ENCODE measurements at places on chromosomes 2 and 18.

DNA sequence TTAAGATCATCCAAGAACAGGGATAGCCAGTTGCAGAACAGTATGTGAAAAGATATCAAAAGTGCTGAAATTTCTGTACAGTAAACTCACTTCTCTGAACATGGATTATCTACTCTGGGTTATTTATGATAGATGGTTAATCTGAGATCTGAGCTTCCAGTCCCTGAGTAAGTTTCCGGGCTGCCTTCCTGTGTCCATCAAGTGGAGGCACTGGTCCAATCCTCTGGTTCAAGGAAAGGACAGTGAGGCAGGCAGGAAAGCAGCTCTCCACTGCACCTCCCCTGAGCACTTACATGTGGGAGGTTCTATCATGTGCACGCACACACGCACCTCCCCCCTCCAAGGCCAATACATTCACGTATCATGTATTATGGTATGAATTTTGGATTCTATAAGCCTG is 32.5 kb downstream of the GPR45 start:
- no peak for DNase-seq

DNA sequence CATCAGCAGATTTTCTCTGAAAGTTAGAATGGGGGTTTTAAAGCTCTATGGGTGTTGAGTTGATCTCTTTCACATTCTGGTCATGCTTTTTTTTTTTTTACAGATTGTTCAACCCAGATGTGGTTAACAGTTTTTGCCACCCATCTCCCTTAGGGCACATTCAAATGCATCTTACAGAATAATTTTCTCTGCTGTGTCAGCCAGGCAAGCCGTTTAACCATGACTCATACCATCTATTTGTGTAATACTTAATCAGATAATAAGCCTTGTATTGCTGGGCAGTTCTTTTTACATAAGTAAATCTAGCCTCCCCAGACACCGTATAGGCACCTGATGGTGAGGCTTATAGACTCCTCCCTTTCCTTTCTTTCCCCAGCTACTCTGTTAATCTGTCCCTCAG is 62.0 kb downstream of the TGIF1 start:
- DNase-seq, result peak; percentile 74

GRCh38 chr2:215554689-215555498 is 119.0 kb upstream of the FN1 start:
- peak; percentile 91 for DNase-seq

DNA sequence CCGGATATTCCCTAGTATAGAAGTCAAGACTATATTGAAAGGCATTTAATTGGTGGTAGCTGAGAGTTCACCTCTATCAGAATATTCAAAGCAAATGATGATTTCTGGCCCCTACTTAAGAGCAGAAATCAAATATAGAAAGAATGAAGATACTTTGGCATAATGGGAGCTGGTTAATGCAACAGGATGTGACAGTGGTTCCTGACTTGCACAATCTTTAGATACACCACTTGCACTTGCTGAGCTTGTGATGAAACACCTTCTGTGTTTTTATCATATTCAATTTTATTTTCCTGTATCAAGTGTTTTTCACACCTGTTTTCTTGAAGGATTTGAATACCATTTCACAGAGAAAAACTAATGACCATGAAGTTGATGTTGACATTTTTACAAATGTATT is 124.1 kb upstream of the CDH19 start:
- DNase-seq, result no peak

GRCh38 chr2:111966241-111966640 is 67.8 kb downstream of the MERTK start:
- no peak for DNase-seq

DNA sequence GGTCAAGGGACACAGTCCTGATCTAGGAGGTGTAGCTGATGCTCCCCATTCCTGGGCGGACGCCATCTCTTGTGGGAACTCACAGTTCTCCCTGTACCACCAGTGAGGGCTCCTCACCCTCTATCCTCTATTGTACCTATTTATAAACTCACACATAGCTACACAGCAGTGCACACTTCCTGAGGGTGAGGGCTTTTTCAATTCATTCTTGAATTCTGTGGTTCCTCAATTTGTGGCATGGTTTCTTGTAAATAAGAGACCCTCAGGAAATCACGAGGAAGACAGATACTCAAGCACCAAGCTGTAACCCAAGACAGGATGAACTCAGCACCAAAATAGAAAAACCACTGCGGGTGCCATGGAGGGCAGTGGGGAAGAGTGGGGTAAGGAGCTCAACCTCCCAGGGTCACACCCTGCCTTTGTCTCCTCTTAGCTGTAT is 245.9 kb upstream of the PXDN start:
- DNase-seq, result no peak

- no peak for DNase-seq
Observed at GRCh38 chr2:117645458-117645857, 169.0 kb upstream of the DDX18 start.

GRCh38 chr2:37318401-37318800 is 6.2 kb downstream of the PRKD3 start:
- DNase-seq, result peak; percentile 69

DNA sequence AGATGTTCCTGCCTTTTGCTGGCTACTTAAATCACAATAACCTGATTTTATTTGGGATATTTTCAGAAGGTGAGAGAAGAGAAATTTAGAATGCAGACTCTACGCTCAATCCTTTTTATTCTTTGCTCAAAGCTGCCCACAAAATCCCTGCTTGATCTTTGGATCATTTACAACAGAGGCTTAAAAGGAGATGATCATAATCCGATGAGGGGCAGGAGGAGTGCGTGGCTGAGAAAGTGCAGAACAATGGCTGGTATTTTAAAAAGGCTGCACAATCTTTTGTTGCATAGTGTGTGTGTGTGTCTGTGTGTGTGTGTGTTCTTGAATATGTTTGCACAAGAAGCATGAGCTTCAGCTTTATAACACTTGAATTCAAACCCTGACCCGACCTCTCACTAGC is 256.3 kb upstream of the MYT1L start:
- no peak for DNase-seq

- DNase-seq, result peak; percentile 82
Observed at GRCh38 chr2:235270956-235271355, 222.9 kb upstream of the AGAP1 start.

DNA sequence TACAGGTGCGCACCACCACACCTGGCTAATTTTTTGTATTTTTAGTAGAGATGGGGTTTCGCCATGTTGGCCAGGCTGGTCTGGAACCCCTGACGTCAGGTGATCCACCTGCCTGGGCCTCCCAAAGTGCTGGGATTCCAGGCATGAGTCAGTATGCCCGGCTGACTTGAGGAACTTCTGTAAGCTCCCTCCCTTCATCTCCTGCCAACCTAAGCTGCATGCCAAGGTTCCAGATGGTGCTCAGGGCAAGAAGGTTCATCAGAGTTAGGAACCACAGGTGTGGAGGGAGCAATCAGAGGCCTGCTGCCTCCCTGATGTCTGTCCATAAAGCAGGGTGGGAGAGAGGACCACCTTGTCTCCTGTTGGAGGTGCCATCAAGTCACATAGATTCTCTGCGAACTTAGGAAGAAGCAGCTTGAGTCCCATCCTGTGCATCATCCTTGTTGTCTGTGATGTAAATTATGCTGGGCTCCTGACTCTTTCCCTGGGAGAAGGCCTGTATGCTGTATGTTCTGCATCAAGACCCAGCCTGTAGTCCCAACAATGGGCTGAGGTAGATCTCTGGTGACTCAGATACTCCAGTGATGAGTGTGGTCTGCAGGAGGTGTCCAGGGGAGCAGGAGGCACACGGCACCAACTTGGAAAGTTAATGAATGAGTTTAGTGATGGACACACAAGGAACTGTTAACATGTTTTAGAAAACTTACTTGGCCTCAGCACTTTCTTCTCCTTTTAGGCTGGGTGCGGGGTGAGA is 53.1 kb downstream of the TMEM17 start:
- no peak for DNase-seq

- no peak for DNase-seq
Observed at GRCh38 chr18:26335571-26336487, 109.6 kb downstream of the TAF4B start.

DNA sequence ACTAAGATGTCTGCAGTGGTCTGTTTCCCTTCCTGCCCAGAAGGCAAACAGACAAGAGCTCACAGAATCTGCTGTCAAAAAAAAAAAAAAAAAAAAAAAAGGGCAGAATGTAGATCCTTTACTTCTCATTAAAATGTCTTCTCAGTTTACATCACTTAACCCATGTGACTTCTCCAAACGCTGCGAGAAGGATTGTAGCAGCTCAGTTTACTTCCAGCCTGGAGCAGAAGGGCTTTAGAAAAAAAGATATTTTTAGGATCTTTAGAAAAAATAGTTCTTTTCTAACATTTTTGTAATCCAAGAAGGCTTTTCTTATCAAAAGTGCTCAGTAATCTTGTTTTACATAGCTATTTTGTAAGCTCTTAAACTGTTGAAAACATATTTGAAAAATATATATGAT is 425.4 kb downstream of the CNTNAP5 start:
- DNase-seq, result no peak

- DNase-seq, result peak; percentile 89
Observed at GRCh38 chr2:69238449-69239031, 148.5 kb downstream of the GFPT1 start.

GRCh38 chr2:219362524-219363164 is 25.1 kb downstream of the DNPEP start:
- peak; percentile 95 for DNase-seq

All from fibroblast of skin of right biceps (primary cell).